ENCODE measurements at places on chromosomes 7 and 10. TPM values are rescaled to one million over a fixed set of nuclear protein-coding genes. Genes with fewer than 3 reads are reported as not detected.

Gene PLAU
- total RNA-seq: 1.6 TPM

Gene ZNF117
- 3.8 TPM for total RNA-seq

Gene LRRC61
- 27.9 TPM for total RNA-seq

Gene GALNT17
- total RNA-seq: not detected

Gene CYP2C18
- total RNA-seq: 0.13 TPM

Gene NYAP1
- 0.18 TPM for total RNA-seq

Gene AMZ1
- total RNA-seq: not detected

Gene IFIT2
- total RNA-seq: 1.3 TPM

Gene GAD2
- not detected for total RNA-seq

Gene CLCN1
- not detected for total RNA-seq

Gene TMEM196
- total RNA-seq: not detected

Gene C10orf67
- total RNA-seq: not detected

Gene MYPN
- not detected for total RNA-seq

Gene CNTNAP2
- total RNA-seq: not detected

Gene ANKRD2
- not detected for total RNA-seq

Data from CD8-positive, alpha-beta memory T cell (primary cell).